ENCODE measurements at places on chromosomes 12 and 14.

DNA sequence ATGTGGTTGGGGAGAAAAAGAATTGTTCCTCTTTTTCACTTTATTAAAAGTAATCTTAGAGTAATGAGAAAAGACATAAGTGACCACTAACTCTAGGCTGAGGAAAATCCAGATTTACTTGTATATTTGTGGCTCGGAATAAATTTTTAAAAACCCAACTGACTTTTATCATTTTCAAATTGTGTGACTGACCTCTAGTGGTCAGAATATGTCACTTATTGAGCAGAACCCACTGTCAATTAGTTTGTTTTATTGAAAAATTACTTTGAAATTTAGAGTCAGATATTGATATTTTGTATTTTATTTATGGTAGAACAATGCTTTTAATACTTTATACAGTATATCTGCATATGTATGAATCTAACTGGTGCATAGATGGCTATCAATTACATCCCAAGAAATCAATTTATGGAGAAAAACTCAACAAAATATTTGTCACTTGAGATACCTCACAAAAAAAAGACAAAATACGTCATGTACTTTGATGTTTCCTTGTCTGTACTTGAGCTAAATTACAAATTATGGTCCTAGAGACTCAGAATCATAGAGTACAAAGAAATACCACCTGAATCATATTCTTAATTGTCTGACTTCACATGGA, 229.4 kb downstream of the CNTN1 start:
- no peak for DNase-seq

DNA sequence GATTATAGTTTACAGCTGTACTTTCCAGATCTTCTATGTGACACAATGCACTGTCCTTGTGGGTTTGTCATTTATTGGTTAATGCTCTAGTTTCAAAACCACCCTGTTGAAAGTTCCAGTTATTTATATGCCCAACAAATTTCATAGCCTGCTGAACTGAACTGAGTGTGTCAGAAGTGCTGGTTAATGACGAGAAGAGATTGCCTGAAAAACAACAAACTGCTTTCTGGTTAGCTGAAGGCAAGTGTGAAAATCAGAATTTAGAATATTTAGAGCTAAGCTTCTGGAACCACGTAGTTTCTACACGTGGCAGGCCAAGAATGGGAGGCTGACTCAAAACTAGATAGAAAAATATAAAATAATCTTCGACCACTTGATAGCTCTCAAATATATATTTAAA, 19.1 kb upstream of the RIN3 start:
- DNase-seq: no peak

DNA sequence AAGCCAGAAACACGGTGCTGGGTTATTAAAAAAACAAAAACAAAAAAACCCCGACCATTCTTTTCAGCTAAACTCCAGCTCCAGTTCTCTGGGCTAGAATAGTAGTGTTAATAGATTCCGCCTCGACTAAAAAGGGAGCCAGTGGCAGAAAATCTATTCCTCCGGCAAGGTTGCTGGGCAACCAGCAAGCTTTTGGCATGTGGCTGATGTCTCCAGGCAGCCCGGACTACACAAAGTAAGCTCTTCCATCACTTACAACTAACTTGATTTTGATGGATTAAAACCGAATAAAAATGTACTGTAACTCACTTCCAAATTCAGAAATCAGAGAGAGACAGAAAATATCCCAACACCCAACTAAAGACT, 126.4 kb upstream of the FOXN3 start:
- no peak for DNase-seq

DNA sequence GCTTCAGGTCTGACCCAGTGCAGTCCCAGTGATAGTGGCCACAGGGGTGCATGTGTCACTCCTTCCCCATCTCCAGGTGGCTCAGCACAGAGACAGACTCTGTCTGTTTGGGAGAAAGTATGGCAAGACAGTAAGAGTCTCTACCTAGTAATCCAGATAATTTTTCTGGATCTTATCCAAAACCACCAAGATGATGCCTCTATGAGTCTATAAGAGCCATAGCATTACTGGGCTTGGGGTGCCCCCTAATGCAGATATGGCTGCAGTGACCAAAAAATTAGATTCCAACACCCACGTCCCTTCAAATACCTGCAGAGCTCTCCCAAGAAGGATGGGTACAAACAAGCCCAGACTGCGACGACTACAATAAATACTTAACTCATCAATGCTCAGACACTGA, 123.8 kb downstream of the GRIP1 start:
- no peak for DNase-seq

- DNase-seq: no peak
These were observed 54.6 kb downstream of the ETV6 start for GRCh38 chr12:11704089-11704488.

- no peak for DNase-seq
These were observed at the start of gene KLRB1 for GRCh38 chr12:9607716-9608115. Gene KLRB1 (minus strand): TSS chr12:9607916. CDS start chr12:9607839, 77 bp downstream.

GRCh38 chr14:21527318-21527679, 1.2 kb upstream of the SALL2 start:
- no peak for DNase-seq

- no peak for DNase-seq
These were observed 34.5 kb downstream of the SCARB1 start for GRCh38 chr12:124829008-124829707.

DNA sequence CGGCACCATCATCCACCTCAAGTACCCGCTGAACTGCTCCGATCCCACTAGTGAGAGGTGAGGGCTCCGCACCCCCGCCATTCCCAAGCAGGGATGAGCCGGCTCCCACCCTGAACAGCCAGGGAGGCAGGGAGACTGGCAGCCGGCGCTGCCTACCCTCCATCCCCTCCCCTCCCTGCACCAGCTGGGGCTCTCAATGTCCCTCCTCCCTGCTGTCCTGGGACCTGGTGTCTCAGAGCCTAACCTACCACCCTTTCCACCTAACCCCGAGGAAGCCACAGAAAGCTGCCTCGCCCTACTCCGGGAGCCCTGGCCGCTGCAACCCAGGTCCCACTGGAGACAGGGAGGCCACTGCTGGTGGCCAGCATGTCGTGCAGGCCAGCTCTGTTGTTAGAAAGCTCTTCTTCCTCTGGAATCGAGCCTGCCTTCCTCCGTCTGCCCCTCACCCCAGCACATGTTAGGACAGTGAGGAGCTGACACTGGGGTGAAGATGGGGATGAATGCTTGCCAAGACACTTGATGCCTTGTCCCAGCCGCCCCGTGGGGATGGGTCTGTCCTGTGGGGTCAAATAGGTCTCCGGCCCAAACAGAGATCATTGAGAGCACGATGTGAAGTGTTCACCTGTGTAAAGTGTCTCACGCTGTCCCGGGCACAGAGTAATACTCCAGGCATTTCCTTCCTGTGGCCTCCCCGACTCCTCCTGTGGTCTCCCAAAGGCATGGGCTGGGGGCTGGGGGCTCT, 1.1 kb downstream of the PTPN6 start:
- no peak for DNase-seq

DNA sequence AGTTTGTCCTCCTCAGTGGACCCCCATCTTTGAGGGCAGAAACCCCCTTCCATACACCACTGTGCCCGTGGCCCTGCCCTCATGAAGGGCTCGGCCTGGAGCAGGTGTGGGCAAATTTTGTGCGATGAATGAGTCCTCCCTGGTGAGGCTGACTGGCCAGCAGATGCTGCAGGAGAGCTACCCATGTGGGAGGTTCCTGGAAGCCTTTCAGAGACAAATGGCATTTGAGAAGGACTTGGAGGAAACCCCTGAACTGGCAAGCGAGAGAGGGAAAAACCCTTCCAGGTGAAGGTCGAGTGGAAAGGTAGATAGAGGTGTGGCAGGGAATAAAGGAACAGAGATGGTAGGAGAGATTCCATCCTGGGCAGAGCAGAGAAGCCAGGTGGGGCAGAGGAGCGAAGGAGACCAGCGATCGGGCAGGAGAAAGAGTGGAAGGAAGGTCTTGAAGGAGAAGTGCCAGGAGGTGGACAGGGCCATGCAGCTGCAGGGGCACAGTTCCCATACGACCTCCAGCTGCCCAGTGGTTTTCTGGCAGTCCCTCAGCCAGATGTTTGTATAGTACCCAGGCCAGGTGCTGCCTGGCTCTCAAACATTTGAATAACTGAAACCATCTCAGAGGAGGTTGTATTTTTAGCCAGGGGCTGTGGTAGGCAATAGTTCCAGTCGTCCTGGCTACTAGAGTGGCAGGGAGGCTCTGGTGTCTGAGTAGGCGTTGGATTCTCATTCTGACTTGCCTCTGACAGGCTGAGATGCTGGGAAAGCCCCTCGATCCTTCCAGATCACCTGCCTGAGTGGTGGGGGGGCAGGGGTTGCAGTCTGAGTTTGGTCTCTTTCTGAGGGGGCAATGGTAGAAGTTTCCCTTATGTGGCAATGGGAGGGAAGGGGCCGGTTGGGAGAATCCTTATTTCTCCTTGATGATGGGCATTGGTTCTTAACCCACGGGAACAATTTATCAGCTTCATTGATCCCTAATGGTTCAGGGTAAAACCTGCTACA, 40.1 kb downstream of the FBXL14 start:
- DNase-seq: no peak

- DNase-seq: no peak
These were observed 59.7 kb downstream of the CALM1 start for GRCh38 chr14:90456551-90456950.

- no peak for DNase-seq
These were observed 270.9 kb downstream of the CACNA1C start for GRCh38 chr12:2323532-2324255.

- DNase-seq: no peak
These were observed 6.6 kb downstream of the POMT2 start for GRCh38 chr14:77314043-77314442.

GRCh38 chr14:25396128-25396527, 346.2 kb upstream of the STXBP6 start:
- no peak for DNase-seq

All from NCI-H1092 (cell line).